Activated T-cell treated with anti-CD3 and anti-CD28 coated beads, Interleukin-2, amount 50 U/mL, for 72 hours (primary cell): ENCODE measurements at places on chromosomes 1 and 21. TPM values are rescaled to one million over a fixed set of nuclear protein-coding genes. Genes with fewer than 3 reads are reported as not detected.

Gene PROX1
- total RNA-seq = 0.21 TPM

Gene OR2L13
- total RNA-seq = 0.14 TPM

Gene PLPPR4
- total RNA-seq = not detected

Gene LHX8
- not detected for total RNA-seq

Gene BSND
- total RNA-seq = not detected

Gene RXFP4
- not detected for total RNA-seq

Gene FLG
- total RNA-seq = not detected

Gene PGLYRP4
- 0.21 TPM for total RNA-seq

Gene PLPPR5
- total RNA-seq = not detected

Gene SNAPIN
- total RNA-seq = 31.8 TPM

Gene KAZN
- 0.46 TPM for total RNA-seq

Gene CCDC190
- not detected for total RNA-seq

Gene FYB2
- total RNA-seq = not detected

Gene FRRS1
- 2.1 TPM for total RNA-seq

Gene TCHH
- total RNA-seq = 0.05 TPM

Gene DYNLT5
- total RNA-seq = not detected

Gene TMEM82
- total RNA-seq = not detected
